ENCODE measurements at places on chromosomes 11 and 22.

DNA sequence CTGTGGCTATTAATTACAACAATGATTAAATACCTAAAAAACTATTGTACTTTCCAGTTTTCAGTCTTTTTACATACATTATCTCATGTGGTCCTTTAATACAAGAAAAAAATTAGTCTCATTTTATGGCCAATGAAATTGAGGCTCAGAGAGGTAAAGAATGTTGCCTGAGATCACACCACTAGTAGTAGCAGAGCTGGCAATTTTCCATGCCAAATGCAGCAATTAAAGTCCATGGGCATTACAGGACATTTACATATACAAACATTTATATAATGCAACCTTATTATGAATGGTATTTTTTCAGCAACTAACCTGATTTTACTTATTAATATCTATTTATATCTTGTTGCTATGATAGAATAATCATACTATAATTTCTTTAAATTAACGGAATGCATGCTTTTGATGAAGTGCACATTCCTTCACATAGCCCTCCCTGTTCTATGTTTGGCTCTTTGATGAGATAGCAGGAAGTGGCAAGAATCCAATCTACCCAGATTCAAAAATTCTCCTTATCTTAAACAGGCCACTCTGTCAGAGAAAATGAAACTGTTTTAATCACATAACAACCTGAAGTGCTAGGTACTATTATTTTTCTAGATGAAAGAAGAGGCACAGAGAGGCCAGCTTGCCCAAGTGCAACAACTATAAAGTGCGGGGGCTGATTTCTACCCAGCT, 120.9 kb upstream of the LDLRAD3 start:
- no peak overlapping the region for H3K27ac ChIP-seq
- peaks cover 9% of the 10 kb centered on the region for H3K4me1 ChIP-seq
- H3K27me3 ChIP-seq: no peaks in the 10 kb centered on the region

GRCh38 chr11:75432911-75433321, at the start of gene KLHL35:
Gene KLHL35, minus strand, starts transcription at chr11:75433203. Its CDS starts 2,574 bp downstream, at chr11:75430629.
- no peak within 1 kb of the TSS for H3K27ac ChIP-seq
- peaks cover 23% of the 10 kb centered on the region for H3K4me1 ChIP-seq
- DNase-seq: no peak
- H3K27me3 ChIP-seq: peaks cover 28% of the 10 kb centered on the region
- no peak within 1 kb of the TSS for H3K4me3 ChIP-seq

DNA sequence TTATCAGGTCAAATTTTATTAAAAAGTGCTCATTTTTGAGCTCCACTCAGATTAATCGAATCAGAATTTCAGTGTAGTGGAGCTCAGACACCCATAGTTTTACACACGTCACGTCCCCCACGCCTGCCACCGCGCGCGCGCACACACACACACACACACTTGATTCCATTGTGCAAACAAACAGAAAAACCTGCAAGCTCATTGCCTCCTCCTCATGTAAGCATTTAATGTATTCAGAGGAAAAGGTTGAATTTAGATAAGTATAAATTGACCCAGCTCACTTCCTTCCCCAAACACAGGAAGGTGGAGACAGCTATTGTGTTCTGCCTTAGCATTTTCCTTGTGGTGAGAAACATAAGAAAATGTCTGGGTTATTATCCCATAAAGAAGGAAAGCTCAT, 336.7 kb downstream of the LUZP2 start:
- no peaks in the 10 kb centered on the region for H3K4me1 ChIP-seq
- no peaks in the 10 kb centered on the region for H3K36me3 ChIP-seq
- no peak for DNase-seq
- no peaks in the 10 kb centered on the region for H3K27me3 ChIP-seq
- no peak overlapping the region for H3K4me3 ChIP-seq

GRCh38 chr11:36037031-36037430, 93.2 kb downstream of the LDLRAD3 start:
- H3K27ac ChIP-seq: no peak overlapping the region
- H3K36me3 ChIP-seq: no peaks in the 10 kb centered on the region
- no peaks in the 10 kb centered on the region for H3K4me1 ChIP-seq
- H3K4me3 ChIP-seq: no peak overlapping the region
- DNase-seq: no peak
- no peaks in the 10 kb centered on the region for H3K27me3 ChIP-seq

DNA sequence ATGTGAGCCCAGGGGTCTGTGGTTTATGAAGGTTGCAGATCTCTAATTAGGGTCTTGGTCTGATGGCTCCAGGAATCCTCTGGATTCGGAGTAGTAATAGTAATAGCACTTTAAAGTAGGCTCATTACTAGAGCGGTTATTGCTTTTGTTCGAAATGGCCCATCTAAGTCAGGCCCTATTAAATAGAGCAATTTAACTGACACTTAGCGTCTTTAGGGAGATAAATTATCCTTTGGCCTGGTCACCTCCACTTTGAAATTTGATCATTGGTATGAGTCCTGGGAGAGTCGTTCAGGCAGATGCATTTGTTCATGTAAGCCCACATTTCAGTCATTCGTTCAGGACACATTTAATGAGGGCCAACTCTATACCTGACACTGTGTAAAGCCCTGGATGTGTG, 54.8 kb downstream of the LDLRAD3 start:
- H3K27me3 ChIP-seq: no peaks in the 10 kb centered on the region
- DNase-seq: no peak
- H3K36me3 ChIP-seq: no peaks in the 10 kb centered on the region

DNA sequence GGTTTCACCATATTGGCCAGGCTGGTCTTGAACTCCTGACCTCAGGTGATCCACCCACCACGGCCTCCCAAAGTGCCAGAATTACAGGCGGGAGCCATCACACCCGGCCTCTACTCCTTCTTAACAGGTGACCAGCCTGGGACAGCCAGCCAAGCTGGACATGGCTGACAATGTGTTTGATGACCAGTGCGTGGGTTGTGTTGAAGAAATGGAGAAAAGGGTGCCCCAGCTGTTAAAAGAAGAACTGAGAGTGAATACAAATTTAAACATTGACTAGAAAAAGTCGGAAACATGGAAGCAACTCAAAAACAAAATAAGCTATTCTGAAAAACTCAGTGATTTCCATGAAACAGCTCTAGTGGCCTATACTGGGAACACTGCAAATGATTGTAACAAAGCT, 86.5 kb upstream of the CLPB start:
- H3K27ac ChIP-seq: no peak overlapping the region
- no peaks in the 10 kb centered on the region for H3K36me3 ChIP-seq
- no peak overlapping the region for H3K4me3 ChIP-seq
- H3K27me3 ChIP-seq: no peaks in the 10 kb centered on the region

- no peaks in the 10 kb centered on the region for H3K36me3 ChIP-seq
- DNase-seq: no peak
- no peak overlapping the region for H3K27ac ChIP-seq
Measured at GRCh38 chr22:29867260-29867659, 15.7 kb upstream of the MTMR3 start.

GRCh38 chr22:26884921-26885320, 227.5 kb downstream of the MIAT start:
- H3K4me1 ChIP-seq: no peaks in the 10 kb centered on the region
- H3K36me3 ChIP-seq: no peaks in the 10 kb centered on the region
- H3K27ac ChIP-seq: no peak overlapping the region
- H3K27me3 ChIP-seq: no peaks in the 10 kb centered on the region
- no peak for DNase-seq
- H3K4me3 ChIP-seq: no peak overlapping the region

GRCh38 chr22:48574776-48575617, 1252.7 kb downstream of the BRD1 start:
- H3K36me3 ChIP-seq: no peaks in the 10 kb centered on the region
- H3K27me3 ChIP-seq: peaks cover 3% of the 10 kb centered on the region
- H3K4me3 ChIP-seq: no peak overlapping the region

- DNase-seq: no peak
- H3K4me3 ChIP-seq: peak overlapping the region; percentile 87
- no peaks in the 10 kb centered on the region for H3K27me3 ChIP-seq
- no peaks in the 10 kb centered on the region for H3K36me3 ChIP-seq
Measured at GRCh38 chr11:43359422-43359818, 700 bp downstream of the TTC17 start.

- no peaks in the 10 kb centered on the region for H3K36me3 ChIP-seq
- H3K4me1 ChIP-seq: no peaks in the 10 kb centered on the region
- no peak overlapping the region for H3K4me3 ChIP-seq
- H3K27ac ChIP-seq: no peak overlapping the region
Measured at GRCh38 chr22:30908051-30908461, 60.5 kb downstream of the MORC2 start.

DNA sequence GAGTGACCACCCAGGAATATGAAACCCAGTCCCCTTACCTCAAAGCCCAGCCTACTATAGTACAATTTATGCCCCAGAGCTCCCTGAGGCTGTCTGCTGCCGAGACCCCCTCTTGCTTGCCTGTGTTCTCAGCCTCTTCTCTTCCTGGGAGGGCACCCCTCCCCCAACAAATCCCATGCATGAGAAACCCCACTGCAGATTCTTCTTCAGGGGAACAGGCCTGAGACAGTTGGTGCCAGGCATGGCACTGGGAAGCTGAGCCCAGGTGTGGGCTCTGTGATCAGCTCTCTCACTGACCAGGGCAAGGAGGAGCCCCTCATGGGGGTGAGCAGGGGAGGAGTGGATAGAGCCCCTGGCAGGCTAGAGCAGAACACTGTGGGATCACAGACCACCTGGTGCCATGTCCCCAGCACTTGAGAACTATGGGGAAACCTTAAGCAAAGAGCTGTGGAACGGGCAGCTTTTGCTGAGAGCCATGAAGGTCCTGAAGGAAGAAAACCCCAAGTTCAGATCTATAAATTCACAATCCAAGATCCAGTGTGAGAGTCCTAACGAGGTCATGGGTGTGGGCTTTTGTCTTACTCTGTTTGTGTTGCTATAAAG, 46.5 kb upstream of the TH start:
- no peak overlapping the region for H3K27ac ChIP-seq
- H3K27me3 ChIP-seq: no peaks in the 10 kb centered on the region
- DNase-seq: no peak

DNA sequence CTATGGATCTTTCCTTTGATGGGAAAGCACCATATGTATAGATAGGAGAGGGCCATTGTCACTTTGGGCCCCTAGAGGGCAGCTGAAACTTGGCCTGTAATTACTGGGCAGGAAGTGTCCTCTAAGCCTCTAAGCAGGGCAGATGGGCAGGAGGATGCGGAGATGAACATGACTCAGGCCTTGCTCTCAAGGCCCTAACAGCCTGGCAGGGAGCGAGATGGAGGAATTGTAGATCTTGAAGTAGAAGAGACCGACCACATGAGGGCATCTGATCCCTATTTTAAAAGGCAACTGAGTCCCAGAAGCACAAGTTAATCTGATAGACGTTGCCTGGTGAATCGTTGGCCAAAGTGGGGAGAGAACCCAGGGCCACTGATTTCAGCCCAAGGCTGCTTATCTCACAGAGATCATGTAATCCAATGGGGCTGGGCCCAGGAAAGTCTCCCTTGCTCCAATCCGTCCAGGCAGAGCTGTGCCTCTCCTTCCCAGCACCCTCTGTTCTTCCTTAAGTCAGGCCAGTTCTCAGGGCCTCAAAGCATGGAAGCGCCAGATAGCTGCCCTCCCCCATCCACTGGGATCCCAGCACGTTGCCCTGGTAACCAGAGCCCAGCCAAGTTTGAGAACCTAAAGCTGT, 2.5 kb upstream of the SEPTIN3 start:
- no peaks in the 10 kb centered on the region for H3K36me3 ChIP-seq
- H3K27me3 ChIP-seq: no peaks in the 10 kb centered on the region
- no peak overlapping the region for H3K27ac ChIP-seq
- no peak overlapping the region for H3K4me3 ChIP-seq
- no peak for DNase-seq
- no peaks in the 10 kb centered on the region for H3K4me1 ChIP-seq

DNA sequence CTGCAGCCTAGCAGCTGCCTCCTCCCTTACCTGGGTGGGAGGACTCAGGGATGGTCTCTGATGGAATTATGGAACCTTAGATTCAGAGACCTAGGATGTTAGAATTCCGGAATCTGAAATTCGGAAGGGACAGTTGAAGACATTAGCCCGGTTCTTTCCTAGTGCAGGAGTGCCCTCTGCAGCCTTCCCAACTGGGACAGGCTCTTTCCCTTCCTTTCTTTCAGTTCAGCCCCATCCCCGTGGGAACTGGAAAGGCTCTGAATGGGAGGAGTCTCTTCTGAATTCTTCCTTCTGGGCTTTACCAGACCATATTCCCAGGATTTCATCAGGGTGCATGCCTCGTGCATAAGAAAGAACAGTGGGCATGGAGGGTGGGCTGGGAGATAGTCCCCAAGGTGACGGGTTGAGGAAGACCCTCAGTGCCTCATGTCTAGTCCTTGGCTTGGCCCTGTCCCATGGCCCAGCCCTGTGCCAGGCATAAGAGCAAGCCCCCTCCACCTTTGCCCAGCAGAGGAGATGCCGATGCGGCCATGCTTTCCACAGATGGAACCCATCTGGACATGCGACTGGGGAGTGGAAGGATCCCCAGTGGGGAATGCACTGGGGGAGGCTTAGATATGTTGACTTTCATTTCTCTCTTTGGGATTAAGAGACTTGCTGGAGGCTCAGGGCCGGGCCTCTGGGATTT, 14.4 kb downstream of the DNAJB13 start:
- DNase-seq: no peak
- no peaks in the 10 kb centered on the region for H3K36me3 ChIP-seq

DNA sequence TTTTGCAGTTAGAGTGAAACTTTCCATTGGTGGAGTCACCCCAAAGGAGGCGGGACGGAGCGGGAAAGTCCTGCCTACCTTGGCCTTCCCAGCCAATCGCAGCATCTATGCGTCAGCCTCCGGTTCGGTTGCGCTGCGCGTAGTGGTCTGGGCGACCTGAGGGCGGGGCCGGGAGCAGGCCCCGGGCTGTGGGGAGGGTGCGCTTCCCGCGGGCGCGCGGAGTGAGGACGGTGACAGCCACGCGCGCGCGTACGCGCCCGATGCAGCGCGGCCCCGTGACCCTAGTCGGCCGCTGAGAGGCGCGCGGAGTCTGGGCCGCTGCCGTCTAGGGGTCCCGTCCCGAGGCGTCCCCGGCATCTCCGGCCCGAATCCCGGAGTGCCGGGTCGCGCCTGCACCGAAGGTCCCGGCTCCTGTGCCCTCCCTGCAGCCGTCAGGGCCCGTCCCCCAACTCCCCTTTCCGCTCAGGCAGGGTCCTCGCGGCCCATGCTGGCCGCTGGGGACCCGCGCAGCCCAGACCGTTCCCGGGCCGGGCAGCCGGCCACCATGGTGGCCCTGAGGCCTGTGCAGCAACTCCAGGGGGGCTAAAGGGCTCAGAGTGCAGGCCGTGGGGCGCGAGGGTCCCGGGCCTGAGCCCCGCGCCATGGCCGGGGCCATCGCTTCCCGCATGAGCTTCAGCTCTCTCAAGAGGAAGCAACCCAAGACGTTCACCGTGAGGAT, at the start of gene NF2:
NF2 (plus strand) TSS at position 276 of the 718 bp plus-strand sequence; CDS start at position 642, 366 bp downstream.
- no peaks in the 10 kb centered on the region for H3K36me3 ChIP-seq
- no peaks in the 10 kb centered on the region for H3K27me3 ChIP-seq
- H3K4me3 ChIP-seq: peak within 1 kb of the TSS; percentile 61
- peaks cover 16% of the 10 kb centered on the region for H3K4me1 ChIP-seq
- DNase-seq: peak; percentile 100

- no peak overlapping the region for H3K27ac ChIP-seq
- H3K4me1 ChIP-seq: peaks cover 34% of the 10 kb centered on the region
- H3K36me3 ChIP-seq: no peaks in the 10 kb centered on the region
- no peaks in the 10 kb centered on the region for H3K27me3 ChIP-seq
- no peak overlapping the region for H3K4me3 ChIP-seq
Measured at GRCh38 chr22:43118024-43118849, 7.7 kb downstream of the BIK start.

Data from natural killer cell (primary cell).